Type B pancreatic cell (in vitro differentiated cells): ENCODE measurements at places on chromosomes 7 and 10.

DNA sequence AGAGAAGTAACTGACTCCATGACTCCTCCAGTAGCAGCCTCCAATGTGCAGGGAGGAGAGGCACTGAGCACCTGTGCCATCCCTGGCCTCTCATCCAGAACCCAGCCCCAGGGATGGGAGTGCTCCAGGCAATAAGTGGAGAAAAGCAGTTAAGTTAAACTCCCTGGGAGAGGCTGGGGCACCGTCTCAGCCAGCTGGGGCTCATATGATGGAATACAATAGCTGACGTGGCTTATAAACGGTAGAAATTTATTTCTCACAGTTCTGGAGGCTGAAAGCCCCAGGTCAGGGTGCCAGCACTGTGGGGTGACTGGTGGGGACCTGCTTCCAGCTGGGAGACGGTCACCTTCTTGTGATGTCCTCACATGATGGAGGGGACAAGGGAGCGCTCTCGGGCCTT lies 94.7 kb downstream of the RAMP3 start:
- DNase-seq = no peak

DNA sequence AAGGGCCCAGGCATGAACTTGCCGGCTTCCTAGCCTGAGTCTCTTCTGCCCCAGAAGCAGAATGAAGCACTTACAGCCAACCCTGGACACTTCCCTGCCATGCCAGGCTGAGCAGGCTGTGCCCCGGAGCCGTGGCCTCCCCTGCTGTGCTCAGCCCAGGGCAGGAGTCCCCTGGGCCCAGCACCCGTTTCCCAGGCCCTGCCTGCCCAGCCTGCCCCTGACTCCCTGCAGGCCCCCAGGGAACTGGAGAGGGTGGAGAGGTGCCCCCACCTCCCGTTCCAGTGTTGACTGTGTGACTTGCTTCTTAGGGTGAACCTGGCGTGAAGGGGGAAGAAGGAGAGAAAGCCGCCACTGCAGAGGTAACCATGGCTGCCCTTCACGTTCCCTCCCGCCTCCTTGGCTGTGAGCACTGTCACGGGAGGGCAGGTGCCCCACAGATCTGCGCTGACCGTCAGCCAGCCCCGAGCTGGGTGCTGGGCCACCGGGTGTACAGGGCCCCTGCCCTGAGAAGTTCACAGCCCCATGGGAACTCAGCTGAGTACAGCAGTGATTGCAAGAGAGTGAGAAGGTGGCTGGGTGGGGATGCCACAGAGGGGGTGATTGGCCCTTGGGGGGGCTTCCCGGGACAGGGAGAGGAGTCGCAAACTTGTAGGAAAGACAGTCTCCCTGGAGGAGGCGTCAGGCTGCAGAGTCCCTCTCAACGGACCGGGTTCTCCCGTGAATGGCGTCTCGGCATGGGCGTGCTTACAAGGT lies 75.9 kb downstream of the MYL10 start:
- peak; percentile 65 for DNase-seq

- no peak for DNase-seq
Observed at GRCh38 chr7:90155206-90155605, 937 bp downstream of the STEAP1 start.

DNA sequence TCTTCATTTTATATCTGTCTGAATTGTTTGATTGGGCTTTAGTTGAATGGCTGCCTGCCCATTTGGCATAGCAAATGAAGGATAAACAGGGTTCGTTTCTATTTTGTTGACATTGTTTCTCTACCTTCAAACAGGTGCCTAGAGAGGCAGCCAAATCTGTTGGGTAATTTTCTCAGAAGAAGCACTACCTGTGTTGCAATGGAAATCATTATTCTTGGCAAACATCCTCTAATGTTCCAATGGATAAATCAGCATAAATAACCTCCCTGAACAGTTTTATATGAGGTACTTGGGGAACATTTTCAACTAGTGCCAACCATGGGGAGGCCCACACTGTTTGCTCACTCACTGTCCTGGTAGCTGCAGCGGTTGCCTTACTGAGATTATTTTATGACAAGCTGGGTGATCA lies 64.4 kb upstream of the PLPP4 start:
- DNase-seq = no peak
